ENCODE measurements at places on chromosomes 6 and 20.

GRCh38 chr6:158938811-158939254 lies 61.2 kb downstream of the RSPH3 start:
- DNase-seq: peak; percentile 20

DNA sequence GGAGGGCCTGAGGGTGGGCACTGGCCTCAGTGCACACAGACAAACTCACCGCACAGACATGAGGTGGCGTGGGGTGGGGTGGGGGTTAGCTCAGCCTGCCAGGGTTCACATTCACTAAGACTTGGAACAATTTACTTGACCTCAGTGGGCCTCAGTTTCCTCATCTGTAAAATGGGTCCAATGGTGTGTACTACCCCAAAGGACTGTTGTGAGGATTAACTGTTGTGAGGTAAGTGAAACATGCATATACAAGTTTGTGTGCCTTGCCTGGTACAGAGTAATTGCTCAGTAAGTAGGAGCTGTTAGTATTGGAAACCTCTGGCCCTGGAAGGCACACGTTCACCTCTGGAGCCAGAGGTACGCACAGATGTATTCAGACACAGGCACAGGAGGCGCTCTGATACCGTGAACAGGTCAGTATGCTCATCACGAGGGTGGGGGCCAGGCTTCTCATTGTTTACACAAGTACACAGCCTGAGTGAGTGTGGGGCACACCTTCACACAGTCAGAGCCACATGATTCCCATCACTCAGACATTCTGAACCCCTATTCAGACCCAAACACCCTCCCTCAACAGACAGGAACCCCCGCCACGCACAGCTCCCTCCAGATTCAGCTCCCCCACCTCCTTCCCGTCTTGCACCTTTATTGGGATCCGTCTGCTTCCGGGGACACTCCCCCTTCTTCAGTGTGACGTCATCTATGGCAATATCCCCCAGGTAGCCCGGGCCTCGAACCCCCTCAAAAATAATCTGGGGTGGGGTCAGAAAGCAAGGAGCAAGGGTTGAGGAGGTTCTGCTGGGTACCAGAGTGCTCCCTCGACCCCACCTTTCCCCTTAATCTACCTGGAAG lies 59.9 kb downstream of the MDGA1 start:
- DNase-seq: no peak

DNA sequence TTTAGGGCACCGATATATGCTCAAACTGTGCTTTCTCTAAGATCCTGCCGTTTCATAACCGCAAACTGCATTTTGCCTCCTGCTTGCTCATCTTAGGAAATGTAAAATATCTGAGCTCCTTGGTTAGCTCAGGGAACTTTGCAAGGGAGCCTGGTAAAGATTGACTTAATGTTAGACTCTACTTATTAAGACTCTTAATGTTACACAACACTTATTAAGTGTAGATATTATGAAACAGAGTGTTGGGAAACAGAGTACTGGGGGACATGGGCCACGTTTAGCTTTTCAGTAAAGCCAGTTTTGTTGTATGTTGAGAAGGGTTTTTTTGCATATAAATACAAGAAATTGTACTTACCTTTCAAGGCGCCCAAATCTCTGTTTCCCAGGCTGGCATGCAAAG lies 1.9 kb downstream of the LTV1 start:
- no peak for DNase-seq

DNA sequence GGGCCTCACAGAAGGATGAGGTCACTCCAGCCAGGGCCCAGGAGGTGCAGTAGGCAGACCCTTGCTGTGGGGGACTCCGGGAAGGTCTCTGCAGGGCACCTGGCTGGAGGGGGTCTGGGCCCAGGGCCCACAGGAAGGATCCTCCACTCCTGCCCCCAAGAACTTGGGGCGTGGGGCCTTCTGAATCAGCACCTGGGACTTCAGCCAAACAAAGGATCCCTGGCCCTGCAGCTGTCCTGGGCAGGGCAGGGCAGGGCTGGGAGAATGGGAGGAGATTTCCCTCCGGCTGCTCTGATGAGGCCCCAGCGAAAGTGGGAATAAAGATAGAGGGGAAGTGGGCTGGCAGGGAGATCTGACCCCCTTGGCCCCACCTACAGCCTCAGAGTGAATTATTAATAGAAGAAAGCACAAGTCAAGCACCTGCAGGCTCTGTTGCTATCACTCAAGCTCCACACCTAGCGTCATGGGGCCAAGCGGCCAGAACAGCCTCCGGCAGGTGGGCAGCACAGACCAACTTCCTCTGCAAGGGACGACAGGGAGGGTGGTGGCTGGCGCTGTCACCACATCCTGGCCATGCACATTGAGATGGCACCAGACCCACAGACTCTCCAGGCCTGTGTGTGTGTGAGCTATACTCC lies 61.6 kb upstream of the MRPS10 start:
- peak; percentile 41 for DNase-seq

DNA sequence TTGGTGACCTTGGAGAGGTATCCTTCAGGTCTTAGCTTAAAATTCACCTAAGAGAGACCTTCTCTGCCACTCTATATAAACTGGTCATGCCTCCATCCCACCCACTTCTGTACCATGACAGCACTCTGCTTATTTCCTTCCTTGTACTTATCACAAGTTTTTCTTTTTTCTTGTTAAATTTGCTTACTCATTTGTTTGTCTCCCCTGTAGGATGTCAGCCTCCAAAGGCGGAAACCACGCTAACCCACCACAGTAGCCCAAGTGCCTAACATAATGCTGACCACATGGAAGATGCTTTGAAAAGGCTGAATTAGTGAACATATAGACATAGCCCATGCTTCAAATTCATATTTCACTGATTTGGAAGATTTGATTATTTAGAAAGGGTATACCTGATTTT lies 5.4 kb downstream of the BMP6 start:
- no peak for DNase-seq

- DNase-seq: no peak
These were observed 180.0 kb upstream of the SMLR1 start for GRCh38 chr6:130647246-130647645.

- DNase-seq: no peak
These were observed 663.9 kb downstream of the PRKN start for GRCh38 chr6:162063666-162064065.

DNA sequence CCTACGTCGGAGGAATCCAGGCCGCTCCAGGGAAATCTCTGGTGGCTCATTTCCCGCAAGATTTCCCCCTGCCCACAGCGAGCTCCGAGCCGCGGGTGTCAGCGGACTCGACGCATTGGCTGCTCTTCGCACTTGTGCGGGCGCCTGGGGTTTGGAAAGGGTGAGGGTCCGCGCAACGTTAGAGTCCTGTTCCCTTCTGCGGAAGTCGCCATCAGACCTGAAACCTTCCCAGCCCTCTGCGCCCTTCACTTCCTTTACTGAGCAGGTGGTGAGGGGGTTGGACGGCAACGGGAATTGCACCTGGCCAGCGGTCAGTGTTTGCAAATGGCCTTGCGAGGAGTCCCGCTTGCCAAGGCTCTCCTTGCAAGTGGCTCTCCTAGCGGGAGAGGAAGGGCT lies 8.4 kb downstream of the PAX1 start:
- no peak for DNase-seq

- DNase-seq: no peak
These were observed 19.9 kb downstream of the RIN2 start for GRCh38 chr20:19777981-19778380.

- no peak for DNase-seq
These were observed 211.6 kb downstream of the ZDHHC14 start for GRCh38 chr6:157592541-157592940.

- DNase-seq: no peak
These were observed 9.3 kb downstream of the NAPB start for GRCh38 chr20:23412026-23412425.

Data from CD4-positive, alpha-beta T cell treated with Interleukin-1 beta for 1 hour (primary cell).